ENCODE measurements at places on chromosomes 7 and 10.

- DNase-seq: no peak
These were observed 364.3 kb downstream of the PLXNA4 start for GRCh38 chr7:132211971-132212370.

DNA sequence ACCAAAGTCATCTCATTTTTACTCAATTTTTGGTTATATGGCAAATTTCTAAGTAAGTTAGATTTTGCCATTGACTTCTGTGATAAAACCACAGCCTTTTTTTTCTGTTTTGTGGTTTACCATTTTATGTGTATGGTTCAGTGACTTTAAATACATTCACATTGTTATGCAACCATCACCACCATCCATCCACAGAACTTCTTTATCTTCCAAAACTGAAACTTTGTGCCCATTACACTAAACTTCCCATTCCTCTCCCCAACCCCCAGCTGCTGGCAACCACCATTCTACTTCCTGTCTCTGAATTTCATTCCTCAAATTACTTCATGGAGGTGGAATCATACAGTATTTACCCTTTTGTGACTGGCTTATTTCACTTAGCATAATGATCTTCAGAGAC, 280.4 kb upstream of the TCERG1L start:
- no peak for DNase-seq

DNA sequence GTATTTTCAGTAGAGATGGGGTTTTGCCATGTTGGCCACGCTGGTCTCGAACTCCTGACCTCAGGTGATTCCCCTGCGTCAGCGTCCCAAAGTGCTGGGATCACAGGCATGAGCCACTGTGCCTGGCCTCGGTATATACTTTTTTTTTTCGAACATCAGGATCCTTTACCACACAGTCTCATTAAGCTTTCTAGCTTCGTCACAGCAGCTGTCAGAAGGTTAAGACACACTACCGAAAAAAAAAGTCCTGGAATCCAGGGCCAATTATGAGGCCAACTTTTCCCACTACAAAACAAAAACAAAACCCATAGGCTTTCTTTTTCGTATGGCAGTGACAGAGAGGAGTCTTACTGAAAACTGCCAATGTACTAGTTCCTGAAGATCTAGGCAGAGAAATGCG, 30.7 kb downstream of the ZC3HC1 start:
- no peak for DNase-seq

DNA sequence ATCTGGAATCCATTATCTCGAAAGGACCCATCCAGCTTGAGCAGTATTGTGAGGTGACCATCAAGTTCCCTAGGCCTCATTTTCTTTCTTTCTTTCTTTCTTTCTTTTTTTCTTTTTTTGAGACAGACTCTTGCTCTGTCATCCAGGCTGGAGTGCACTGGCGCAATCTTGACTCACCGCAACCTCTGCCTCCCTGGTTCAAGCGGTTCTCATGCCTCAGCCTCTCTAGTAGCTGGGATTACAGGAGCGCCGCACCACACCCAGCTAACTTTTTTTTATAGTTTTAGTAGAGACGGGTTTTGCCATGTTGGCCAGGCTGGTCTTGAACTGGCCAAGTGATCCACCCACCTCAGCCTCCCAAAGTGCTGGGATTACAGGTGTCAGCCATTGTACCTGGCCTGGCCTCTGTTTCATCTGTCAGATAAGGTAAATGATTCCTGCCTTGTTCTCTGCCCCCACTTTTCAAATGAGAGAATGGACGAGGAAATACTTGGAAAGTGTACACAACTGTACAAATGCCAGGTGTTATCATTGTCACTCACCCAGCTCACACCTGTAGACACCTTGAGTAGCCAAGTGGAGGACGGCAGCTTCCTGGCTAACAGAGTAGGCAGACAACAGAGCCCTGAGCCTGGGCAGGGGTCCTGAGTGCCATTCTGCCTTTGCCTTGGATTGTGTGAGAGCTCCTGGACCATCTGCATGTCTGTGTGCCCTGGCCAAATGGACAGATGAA, 54.1 kb downstream of the HK1 start:
- no peak for DNase-seq

GRCh38 chr10:13834581-13835286, 248.0 kb downstream of the PRPF18 start:
- DNase-seq: no peak

DNA sequence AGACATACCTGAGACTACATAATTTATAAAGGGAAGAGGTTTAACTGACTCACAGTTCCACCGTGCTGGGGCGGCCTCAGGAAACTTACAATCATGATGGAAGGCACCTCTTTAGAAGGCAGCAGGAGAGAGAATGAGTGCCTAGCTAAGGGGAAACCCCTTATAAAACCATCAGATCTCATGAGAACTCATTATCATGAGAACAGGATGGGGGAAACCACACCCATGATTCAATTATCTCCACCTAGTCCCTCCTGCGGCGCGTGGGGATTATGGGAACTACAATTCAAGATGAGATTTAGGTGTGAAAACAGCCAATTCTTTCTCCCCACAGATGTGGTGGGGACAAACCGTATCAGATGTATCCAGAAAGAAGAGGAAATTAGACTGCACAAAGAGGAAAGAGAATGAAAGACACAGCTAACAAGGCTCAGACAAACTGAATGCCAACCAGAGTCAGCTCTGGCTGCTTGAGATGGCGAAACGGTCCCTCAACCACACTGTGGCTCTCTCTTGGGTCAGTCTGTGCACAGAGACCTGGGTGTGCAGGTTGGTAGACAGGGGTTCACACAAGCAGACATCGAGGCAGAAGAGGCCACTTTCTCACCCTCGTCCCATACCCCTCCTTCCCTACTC, 375.6 kb downstream of the SFMBT2 start:
- DNase-seq: no peak
